Right lung (tissue), 10 donors: ENCODE measurements at places on chromosomes 1 and 21.

DNA sequence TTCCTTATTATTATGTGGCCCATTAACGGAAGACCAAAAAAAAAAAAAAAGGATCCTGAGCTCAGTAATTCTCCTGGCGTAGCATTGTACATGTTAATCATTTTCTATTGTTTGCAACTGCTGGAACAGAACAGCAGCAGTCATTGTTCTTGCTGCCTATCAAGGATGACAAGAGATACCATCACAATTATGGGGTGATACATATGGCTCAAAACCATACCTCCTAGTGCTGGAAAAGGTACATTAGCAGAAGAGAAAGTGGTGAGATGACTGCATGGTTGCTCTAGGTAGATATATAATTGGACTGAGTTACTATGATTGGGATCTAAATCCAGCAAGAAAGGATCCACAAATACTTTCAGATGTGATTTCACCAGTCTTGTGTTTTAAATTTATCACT is 13.3 kb upstream of the TLR5 start:
- DNase-seq = no peak

DNA sequence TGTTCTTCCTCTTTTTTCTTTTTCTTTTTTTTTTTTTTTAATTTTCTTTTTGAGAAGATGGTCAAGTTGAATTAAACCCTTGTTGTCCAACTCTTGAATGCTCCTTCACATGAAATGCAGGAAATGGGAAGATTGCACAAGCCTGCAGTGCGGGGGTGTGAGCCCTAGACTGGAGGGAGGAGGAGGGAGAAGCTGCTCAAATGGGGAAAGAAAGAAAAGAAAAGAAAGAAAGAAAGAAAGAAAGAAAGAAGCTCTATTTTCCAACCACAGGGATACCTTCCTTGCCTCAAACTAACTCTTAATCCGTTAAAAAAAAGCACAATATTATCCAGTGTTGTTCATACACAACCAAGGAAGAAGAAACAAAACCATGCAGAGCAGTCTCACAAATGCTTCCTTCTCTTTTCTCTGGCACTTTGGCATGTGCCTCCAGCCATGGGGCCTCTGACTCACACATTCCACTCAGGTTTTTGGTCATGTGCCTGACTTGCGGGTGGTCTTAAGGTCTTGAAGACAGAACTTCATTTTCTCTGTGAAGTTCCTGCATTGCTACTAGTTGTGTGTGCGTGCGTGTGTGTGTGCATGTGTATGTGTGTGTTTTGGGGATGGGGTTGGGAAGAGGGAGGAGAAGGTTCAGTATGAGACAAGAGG is 276.1 kb downstream of the RPS6KC1 start:
- no peak for DNase-seq

- DNase-seq = no peak
Observed at GRCh38 chr1:7247791-7248548, 462.7 kb downstream of the CAMTA1 start.

DNA sequence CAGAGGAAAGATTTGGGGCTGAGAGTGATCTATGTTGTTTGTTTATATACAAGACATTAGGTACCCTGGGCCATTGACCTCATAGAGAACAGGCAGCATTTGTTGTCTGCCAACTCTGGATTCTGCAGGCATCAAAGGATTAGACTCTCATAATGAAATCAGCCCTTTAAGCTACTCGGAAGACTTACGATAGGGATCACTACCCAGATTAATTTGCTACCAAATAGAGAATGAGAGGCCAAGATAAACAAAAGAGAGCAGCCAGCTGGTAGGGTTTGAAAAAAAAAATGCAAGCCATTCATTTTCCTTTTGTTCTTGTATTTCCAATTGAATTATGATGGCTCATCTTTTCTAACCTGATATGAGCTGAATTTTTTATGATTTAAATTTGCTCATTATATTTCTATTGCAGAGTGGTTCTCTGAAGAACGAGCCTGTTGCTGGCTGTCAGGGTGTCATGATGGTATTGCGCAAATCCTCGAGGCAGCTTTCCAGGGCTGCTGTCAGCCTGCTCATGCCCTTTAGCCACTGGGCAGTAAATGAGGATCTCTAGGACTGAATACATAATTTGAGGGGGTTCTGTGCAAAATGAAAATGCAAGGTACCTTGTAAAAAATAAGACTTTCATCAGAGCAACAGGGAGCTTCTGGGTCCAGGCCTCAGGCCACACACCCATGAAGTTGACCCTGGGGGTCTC is 116.4 kb upstream of the KCNJ15 start:
- peak; percentile 71 for DNase-seq

- DNase-seq = no peak
Observed at GRCh38 chr21:45433301-45433700, 28.3 kb downstream of the COL18A1 start.

DNA sequence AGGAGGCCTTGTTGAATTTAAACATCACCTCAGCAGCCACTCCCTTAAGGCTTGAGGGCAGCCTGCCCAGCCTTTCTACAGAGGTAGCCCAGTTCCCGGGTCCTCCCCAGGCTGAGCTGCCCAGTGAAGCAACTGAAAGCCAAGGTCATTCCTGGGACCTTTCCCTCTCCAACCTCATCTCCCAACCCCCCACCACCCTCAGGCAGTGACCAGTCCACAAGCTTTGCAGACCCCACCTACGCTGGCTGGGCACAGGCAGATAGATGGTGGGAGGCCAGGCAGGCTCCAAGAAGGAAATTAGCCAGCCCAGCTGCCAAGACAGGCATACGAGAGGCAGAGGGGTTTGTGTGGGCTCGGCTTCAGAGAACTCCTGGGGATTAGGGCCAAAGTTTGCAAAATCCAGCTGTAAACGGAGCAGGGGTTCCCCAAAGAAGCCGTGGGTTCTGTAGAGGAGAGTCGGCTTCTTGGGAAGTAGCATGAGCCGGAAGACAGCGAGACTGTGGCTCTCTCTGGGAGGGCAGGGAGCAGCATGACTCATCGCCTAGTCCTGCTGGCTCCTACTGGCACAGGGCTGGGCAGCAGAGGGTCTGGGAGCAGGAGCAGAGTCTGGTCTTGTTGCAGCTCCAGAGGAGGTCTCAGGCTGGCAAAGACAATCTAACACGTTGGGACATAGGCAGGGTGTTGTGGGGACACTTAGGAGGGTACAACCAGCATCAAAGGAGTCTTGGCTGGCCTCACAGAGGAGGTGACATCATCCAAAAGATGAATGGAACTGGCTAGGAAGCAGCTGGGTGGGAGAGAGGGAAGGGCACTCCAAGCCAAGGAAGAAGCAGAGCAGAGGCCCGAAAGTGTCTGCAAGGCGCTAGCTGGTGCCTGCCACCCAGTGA is 2.8 kb upstream of the ZC3H12A start:
- DNase-seq = no peak

- DNase-seq = no peak
Observed at GRCh38 chr1:173161510-173162221, 45.5 kb downstream of the TNFSF4 start.

GRCh38 chr1:157404063-157404501 is 148.2 kb downstream of the FCRL5 start:
- no peak for DNase-seq
